ENCODE measurements at places on chromosomes 3 and 15.
A peak's percentile ranks its signal among the peaks of the same experiment; 100 is the strongest.

DNA sequence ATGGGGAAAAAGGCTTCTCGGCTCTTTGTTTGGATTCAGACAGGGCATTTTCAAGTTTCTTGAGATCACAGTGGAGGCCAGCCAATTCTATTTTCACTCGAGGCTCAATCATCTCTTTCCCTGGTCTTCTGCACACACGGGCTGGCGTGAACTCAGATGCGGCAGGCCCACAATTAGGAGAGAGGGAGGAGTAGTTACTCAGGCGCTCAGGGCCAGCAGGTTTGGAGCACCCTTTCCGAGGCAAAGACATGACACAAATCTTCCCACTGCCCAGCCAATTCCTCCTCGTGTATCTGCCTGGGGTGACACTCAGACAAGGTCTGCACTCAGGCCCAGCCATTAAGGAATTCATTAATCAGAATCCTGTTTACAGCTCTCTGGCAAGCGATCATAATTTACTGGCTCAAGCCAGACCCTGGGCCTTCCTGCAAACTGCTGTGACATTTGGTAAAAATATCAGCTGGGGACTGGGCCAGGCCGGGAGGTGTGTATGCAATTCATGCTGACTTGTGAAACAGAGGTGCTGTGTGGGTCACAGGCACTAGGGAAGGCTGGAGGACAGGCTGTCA, 68.1 kb upstream of the TLE3 start:
- no peak for DNase-seq

- DNase-seq = no peak
These were observed 183.1 kb downstream of the CHST2 start for GRCh38 chr3:143302638-143303171.

GRCh38 chr15:90004671-90005070, 3.5 kb downstream of the ZNF710 start:
- DNase-seq = peak; percentile 58

DNA sequence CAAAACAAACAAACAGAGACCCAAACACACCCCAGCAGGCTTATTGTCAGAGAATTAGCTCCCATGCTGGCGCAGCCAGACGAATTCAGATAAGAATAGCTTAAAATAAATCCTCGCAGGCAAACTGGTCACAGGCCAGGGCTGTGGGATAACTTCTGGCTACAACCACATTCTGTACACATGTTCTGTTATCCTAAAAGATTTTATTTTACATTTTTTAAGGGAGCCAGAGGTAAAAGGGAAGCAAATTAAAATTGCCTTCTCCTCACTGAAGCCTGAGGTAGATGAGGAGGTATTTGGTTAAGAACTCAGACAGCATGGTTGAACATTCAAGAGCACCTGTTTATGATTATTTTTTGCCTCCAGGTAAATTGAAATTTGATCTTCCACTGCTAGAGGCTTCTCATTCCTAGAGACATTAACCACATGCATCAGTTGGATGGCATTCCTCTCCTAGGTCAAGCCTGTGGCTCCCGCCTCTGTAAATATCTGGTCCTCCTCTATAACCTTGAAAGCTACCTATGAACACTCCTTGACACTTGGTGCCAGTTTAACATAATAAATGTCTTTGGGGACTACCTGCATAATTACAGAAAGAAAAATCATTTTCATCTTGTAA, 190.3 kb downstream of the SATB1 start:
- no peak for DNase-seq
